Activated CD4-positive, CD25-positive, alpha-beta regulatory T cell (primary cell): ENCODE measurements at places on chromosomes 1 and 21.

GRCh38 chr1:206472024-206472423 is 1.7 kb downstream of the IKBKE start:
- DNase-seq: no peak

GRCh38 chr21:37711286-37711829 is 204.9 kb downstream of the KCNJ6 start:
- no peak for DNase-seq

GRCh38 chr1:157639800-157640199 is 41.9 kb upstream of the FCRL4 start:
- DNase-seq: no peak

- no peak for DNase-seq
Measured at GRCh38 chr1:152143150-152143887, 15.7 kb downstream of the RPTN start.

DNA sequence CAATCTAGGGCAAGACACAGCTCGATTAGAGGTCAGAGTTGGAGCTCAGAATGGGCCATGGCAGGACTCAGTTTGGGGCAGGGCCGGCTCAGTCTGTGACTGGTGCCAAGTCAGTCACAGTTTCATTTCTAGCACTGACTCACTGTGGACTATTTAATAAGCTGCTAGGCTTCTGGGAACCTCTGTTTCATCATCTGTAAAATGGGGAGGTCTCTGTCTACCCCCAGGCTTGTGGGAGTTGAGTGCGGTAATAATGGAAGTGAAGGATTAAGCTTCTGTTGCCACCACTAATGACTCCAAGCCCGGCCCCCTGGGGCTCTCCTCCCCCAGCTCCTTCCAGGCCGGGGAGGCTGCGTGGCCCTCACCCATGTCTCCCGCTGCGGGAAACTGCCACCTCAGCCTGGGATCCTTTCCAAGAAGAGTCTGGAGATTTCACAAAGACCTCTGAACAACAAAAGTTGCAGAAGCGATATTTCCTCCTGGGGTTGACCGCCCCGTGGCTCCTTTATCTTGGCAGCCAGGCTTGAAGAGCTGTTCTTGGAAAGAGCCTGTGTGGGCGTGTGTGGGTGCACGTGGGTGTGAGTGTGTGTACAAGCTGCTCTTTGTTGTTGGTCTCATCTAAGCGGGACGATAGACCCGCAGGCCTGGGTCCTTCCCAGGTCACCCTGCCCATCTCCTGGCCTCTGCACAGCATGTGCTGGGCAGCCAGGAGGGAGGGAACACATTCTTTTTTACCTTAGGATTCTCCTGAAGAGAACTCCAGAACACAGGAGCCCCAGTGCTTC is 29.1 kb downstream of the KNCN start:
- no peak for DNase-seq

- no peak for DNase-seq
Measured at GRCh38 chr1:97685360-97685759, 235.5 kb downstream of the DPYD start.

- DNase-seq: no peak
Measured at GRCh38 chr1:50710099-50710498, 250.0 kb downstream of the FAF1 start.

DNA sequence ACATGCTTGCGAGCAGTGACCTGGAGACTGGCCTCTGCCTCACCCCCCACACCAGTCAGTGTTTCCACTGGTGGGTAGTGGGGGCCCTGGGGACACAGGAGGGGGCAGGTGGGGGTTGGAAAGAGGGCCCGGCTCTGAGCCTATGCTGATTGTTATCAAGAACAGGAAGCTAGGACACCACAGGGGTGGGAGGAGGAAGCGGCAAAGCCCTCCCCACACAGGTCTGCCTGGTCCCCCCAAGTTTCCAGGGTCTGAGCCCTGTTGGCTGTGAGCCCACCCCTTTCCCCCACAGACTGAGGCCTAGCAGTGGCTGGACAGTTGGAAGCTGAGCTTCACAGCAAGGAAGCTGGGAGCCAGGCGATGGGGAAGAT is 1.6 kb upstream of the PTPN7 start:
- DNase-seq: no peak

- DNase-seq: no peak
Measured at GRCh38 chr1:86503406-86504136, 34.8 kb downstream of the CLCA1 start.

DNA sequence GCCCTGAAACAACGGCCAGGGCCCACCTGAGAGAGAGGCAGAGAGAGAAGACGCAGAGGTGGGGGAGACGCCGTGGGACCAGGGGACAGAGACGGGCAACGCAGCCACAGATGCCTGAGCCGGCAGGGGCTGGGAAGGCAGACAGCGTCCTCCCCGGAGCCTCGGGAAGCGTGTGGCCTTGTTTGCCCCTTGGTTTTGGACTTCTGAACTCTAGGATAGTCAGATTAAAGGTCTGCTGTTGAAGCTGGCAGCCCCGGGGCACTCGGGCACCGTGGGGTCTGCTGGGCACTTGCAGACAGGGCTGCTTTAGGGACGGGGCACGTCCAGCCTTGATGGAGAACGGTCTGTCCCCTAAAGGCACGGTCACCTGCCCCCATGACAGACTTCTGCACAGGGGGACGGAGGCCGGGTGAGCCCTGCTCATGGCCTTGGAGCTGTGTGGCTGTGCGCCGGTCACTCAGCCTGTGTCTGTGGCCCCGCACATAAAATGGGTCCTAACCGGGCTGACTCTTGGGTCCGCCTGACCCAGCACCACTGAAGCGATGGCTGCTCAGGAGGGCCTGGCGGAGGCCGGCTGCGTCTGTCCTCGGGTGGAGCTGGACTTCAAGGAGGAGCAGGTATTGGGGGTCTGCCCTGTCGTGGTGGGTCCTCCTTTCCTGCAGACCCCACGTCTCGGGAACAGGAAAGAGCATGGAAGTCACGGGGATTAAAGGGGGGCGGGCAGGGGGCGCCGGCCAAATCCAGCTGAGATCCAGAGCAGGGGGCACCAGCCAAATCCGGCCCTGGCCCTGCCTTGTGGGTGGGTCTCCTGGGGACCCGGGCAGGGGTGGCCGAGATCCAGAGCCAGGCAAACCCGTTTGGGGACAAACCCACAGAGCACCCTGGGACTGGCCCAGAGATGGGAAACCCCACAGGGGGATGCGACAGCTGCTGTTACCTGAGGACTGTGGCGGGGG is 9.6 kb upstream of the RNF223 start:
- DNase-seq: no peak

DNA sequence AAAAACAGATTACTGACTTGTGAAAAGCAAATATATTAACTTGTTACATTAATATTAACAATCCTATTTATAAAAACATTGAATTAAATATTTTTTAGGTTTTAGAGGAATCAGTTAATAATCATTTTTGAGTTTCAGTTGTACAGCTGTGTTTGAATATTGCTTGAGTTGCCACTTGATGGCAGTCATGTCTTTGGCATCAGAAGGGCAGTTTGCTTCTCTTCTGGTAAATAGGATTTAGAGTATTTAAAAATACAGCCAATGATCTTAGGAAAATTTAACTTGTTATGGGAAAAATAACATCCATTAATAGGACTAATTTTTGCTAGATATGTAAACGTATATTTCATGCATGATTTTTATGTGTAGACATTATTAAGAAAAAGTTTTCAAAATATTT is 234.1 kb downstream of the NCAM2 start:
- no peak for DNase-seq

- no peak for DNase-seq
Measured at GRCh38 chr1:161782886-161783285, 16.8 kb downstream of the ATF6 start.

DNA sequence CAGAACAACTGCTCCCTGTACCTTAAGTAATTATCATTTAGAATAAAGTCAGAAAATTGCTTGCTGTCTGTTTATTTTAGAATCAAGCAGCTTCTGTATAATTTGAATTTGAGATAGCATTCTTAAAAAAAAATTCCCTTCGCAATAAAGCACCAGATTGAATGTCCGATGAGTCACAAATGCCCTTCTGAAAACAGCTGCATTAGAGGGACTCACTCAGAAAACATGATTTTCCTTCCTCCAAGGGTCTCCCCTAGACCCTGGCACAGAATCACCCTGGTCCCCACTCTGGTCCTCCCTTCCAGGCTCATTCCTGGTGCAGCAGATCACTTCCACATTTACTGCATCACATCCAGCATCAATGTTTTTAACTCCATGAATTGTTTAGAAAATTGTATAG is 471.1 kb upstream of the VAMP3 start:
- DNase-seq: no peak

DNA sequence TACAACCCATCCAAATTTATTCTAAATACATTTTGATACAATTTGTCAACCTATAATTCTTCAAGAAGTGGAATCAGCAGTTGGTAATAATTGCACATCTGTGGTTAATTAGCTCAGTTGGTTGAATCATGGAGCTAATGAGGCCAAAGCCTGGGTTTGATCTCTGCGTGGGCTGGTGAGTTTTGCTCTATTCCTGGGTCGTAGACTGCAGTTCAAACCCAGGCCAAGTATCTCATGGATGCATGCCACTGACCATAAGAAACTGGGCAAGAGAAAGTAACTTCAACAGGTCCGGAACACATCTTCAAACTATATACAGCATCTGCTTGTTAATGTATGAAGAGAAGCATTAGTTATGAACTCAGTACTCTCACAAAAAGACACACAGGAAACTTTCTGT is 779.7 kb downstream of the USP25 start:
- DNase-seq: no peak

DNA sequence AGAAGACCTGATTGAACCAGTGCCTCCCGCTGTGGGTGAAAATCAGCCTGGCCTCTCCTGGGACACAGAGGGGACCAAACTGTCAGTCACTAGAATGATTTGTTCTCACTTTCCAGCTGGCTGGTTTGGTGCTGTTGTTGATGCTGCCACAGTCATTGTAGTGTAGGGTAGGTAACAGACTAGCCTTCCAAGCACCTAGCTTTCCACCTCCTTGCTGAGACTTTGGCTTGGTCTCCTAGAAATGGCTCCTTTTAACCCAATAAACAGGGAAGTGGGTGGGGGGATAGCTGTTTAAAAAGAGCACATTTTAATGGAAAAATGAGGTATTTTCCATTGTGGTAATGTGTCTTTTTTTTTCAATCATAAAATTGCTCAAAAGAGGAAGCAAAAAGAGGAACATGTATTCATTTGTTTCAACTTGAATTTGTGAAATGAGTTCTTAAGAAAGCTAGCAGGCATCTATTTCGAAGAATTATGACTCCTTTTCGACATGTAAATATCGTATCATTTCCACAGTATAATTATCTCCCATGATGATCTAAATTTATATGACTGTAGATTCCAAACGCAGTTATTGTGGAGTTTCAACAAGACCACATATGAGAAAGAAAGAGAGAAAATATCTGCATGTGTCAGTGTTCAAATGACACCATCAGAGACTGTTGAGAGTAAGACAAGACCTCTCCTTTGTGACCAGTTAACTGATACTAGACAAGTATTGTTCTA is 190.1 kb downstream of the HLX start:
- no peak for DNase-seq

DNA sequence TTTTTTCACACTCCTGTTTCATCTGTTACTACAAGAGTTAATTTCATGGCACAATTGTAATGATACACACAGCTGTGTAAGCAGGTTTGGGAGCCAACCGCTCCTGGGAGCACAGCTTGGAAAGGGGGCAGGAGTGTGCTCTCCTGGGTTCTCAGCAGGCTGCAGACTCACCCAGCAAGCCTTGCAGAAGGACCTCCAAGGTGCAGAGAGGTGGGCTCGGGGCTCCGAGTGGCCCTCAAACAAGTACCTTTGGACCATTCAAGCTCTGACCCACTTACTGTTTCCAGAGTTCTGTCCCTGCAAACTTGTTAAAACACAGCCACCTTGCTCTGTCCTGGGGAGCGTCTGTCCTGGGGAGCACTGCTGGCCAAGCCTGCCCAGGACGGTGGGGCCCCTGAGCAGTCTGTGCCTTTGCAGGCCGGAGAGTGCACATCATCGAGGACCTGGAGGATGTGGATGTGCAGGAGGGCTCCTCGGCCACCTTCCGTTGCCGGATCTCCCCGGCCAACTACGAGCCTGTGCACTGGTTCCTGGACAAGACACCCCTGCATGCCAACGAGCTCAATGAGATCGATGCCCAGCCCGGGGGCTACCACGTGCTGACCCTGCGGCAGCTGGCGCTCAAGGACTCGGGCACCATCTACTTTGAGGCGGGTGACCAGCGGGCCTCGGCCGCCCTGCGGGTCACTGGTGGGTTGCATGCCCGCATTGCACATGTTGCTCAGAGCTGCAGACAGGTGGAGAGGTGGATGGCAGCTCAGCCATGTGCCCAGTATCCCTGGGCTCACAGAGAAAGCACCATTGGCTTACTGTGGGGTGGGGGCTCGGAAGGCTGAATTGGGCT is 78.0 kb downstream of the OBSCN start:
- DNase-seq: no peak
